ENCODE measurements at places on chromosomes 16 and 17. TPM values are rescaled to one million over a fixed set of nuclear protein-coding genes. Genes with fewer than 3 reads are reported as not detected.

CARD14 gene
- 5.5 TPM for total RNA-seq

CCL16 gene
- not detected for total RNA-seq

LITAFD gene
- not detected for total RNA-seq

SNX20 gene
- not detected for total RNA-seq

ZPBP2 gene
- not detected for total RNA-seq

KRTAP2-1 gene
- not detected for total RNA-seq

All from airway epithelial cell (primary cell).